ENCODE measurements at places on chromosomes 6 and 20.
A peak's percentile ranks its signal among the peaks of the same experiment; 100 is the strongest.

- DNase-seq: no peak
Measured at GRCh38 chr6:131692031-131692430, 9.2 kb downstream of the OR2A4 start.

DNA sequence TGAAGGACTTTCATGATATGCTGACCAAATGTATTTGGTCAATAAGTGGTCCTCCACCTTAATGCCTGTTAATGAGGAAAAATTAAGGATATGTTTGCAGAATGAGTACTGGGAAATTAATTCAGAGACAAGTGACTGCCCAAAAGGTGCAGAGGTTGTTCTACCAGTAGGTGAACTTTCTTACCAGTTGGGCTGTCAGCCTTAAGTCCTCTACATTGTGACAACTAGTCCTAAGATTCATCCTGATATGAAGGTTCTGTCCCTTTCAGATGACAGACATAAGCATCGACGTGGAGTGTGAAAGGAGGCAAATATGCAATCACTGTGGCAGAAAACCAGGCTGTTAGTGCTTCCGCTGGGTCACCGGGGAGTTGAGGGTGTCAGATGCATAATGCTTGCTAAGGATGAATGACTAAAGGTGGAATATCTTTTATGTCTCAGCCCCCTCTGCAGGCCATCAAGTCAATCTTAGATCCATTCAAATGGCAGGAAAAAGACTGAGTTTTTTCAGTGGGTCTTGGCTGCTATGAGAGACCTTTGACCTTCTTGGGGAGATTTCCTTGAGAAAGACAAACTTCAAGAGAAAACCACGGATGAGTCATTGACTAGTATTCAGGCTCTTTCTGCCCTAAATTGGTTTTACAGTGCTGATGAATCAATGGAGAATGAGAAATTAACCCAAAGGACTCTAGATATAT lies 226.0 kb downstream of the TPBG start:
- DNase-seq: no peak

- DNase-seq: no peak
Measured at GRCh38 chr6:44162876-44163625, 4.4 kb downstream of the CAPN11 start.

- peak; percentile 46 for DNase-seq
Measured at GRCh38 chr6:144248476-144249301, 36.4 kb upstream of the UTRN start.

GRCh38 chr20:11159728-11160127 lies 485.9 kb upstream of the JAG1 start:
- DNase-seq: peak; percentile 80

- DNase-seq: no peak
Measured at GRCh38 chr6:35686873-35687555, 1.7 kb downstream of the FKBP5 start.

- no peak for DNase-seq
Measured at GRCh38 chr6:97067045-97067444, 142.5 kb downstream of the KLHL32 start.

GRCh38 chr6:21263531-21264287 lies 329.8 kb upstream of the SOX4 start:
- DNase-seq: peak; percentile 51

DNA sequence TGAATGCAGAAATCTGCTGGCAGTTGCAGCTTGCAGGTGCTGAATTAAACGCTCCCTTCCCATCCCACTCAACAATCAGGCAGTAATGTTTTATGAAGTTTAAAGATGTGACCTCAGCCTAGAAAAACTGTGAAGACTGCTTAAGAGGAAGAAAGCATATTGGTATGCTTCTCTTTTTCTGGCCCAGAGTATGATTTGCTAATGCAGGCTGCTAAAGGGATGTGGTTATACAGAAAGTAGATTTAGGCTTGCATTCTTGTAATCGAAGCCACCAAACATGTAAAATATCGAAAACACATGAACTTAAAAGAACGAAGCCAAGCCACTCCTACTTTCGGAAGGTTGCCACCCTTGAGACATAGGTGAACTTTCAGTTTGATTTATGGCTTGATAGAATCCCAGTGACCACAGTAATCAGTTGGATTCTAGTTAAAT lies 40.7 kb downstream of the MAP3K5 start:
- no peak for DNase-seq

- DNase-seq: no peak
Measured at GRCh38 chr6:149544646-149545257, 1.1 kb downstream of the PPIL4 start.

GRCh38 chr6:16299861-16300260 lies 61.5 kb downstream of the GMPR start:
- DNase-seq: no peak

DNA sequence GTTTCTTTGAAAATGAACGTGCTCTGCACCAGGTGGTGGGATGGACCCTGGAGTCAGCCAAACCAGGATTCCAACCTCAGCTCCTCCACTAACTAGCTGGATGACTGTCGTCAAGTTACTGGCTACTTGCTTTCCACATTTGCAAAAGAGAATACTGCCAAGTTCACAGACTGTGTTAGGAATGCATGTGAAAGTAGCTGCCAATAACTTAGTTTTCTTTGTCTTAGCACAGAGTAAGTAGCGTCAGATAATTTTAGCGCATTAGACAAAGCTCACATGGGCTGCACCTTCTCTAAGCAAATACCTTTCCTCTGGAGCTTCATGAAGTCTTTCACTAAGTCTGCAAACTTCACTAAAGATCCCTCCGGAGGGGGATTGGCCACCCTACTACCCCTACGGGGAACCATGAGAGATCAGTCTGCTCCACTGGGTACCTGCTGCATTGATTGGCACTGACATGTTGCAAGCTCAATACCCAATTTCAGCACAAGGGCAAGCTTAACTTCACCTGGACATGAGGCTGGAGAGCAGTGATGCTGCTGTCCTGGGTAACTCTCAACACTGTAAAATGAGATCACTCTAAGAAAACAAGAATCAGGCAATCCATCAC lies 113.9 kb downstream of the MBOAT1 start:
- DNase-seq: no peak

DNA sequence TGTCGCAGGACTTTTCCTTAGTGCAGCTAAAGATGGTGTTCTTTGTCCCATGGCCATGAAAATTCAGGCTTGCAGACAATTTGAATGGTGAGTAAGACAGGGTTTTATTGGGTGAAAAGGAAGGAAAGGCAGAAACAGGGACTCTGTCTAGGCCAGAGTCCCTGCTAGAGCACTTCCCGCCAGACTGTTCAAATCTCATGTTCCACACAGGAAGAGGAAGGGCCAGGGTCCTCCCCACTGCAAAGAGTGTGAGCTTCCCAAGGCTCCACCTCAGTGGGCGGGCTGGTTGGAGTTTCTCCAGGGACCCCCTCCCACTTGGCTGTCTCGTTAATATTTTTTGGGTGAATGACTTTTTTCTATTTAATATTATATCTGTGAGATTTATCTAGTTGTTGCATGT lies 29.0 kb downstream of the COL19A1 start:
- DNase-seq: no peak

- DNase-seq: no peak
Measured at GRCh38 chr20:45322952-45323383, 14.9 kb upstream of the MATN4 start.

DNA sequence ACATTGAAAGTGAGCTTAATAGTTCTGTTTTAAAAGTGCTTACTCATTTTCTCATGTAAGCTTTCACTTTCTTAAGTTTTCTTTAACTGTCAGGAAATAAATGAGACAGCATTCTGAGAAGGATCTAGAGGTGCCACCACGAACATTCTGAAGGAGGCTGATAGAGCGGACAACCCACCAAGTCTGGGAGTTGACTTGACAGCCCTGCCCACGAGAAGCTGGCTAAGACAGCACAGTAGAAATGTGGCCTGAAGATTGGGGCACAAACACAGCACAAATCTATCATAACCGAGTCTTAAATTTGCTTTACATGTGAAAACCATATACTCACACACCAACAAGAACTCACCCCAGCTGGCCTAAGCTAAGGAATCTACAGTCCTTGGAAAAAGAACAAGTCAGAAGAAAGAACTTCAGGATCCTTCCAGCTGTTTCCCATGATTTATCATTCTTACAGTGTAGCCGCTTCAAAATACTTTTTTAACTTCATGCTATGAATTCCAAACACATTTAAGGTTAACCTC lies 144.2 kb upstream of the TNFAIP3 start:
- no peak for DNase-seq

GRCh38 chr6:159654483-159655098 lies 38.5 kb downstream of the SOD2 start:
- no peak for DNase-seq

- no peak for DNase-seq
Measured at GRCh38 chr6:166361077-166361429, 18.7 kb upstream of the SFT2D1 start.

DNA sequence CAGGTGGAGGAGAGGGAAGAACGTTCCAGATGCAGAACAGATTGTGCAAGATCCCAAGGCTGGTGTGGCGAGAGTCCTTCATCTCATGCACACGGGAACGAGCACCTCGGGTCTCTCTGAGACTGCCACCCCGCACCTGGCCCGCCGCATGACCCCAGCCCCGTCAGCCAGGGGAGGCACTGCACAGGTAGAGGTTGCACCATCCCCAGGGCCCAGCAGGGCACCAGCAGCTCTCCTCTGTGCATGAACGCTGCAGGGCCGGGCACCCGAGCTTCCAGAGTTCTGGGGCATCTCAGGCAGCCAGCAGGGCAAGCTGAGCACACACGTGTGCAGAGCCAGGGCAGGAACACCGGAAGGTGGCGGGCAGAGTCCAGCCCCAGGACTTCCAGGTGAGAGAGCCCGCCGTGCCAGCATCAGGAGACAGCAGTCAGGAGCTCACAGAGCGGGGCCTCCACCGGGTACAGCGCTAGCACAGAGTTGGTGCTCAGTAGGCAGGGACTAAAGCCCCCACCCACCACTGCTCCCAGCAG lies 193.2 kb downstream of the TAF4 start:
- DNase-seq: no peak

GRCh38 chr6:24907919-24908649 lies 27.7 kb downstream of the RIPOR2 start:
- no peak for DNase-seq

- DNase-seq: peak; percentile 52
Measured at GRCh38 chr6:153231048-153231646, 100.1 kb upstream of the RGS17 start.
